Naive B cell (primary cell): ENCODE measurements at places on chromosomes 6 and 20.

DNA sequence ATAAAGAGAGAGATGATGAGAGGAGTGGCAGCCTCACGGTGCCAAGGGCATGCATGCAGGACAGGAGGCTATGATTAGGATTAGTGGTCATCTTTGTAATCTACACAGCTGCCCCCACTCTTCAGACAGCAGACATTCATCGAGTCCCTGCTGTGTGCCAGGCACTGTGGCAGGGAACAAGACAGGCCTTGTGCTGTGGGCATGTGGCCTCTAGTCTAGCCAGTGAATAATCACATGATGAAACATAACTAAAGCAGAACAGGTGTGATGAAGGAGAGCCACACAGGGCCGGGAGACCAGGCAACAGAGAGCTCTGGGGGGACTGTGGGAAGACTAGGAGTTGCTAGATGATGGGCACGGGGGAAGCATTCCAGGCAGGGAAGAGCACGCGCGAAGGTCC is 22.2 kb downstream of the TOX2 start:
- DNase-seq, result no peak

DNA sequence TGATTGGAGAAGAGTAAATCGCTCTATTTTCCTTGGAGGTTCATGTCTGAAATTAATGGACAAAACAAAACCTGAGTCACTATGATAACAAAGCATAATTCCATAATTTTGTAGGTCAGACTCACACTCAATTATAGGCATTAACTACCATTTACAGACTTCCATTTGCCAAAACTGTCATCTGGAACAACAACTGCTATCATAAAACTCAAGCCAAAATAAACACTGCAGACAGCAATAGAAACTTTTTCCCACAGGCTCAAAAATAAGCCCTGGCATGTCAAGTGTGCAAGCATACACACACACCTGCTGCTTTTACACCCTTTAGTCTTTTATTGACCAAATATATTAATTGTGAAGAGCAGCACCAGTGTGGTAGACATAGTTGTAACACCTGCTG is 7.1 kb downstream of the MRPS10 start:
- DNase-seq, result no peak

DNA sequence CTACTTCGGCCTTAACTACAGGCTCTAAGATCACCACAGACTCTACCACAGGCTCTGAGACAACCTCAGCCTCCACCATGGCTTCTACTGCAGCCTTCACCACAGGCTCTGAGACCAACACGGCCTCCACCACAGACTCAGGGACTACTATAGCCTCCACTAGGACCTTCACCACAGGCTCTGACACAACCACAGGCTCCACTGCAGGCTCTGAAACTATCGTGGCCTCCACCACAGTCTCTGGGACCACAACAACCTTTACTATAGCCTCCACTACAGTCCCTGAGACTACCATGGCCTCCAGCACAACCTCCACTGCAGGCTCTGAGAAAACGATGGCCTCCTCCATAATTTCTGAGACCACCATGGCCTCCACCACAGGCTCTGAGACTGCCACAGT is 15.3 kb downstream of the MUC22 start:
- DNase-seq, result no peak

DNA sequence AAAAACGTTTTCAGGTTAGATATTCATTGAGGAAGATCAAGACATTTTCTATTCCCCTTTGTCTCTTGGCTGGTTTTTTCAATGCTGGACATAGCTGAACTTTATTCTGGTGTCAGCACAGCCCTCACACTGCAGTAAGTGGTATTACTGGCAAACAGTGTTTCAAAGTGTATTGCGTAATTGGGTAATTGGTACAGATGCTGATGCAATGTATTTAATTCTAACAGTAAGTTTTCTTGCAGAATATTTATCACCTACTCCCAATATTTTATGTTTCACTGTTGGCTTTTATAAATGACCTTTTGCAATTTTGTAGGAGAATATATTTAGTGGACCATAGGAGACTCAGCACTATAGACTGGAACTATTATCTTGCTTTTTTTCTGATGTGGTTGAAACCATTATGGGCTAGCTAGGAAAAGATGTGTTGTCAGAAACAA is 287.6 kb upstream of the SOX4 start:
- DNase-seq, result no peak

DNA sequence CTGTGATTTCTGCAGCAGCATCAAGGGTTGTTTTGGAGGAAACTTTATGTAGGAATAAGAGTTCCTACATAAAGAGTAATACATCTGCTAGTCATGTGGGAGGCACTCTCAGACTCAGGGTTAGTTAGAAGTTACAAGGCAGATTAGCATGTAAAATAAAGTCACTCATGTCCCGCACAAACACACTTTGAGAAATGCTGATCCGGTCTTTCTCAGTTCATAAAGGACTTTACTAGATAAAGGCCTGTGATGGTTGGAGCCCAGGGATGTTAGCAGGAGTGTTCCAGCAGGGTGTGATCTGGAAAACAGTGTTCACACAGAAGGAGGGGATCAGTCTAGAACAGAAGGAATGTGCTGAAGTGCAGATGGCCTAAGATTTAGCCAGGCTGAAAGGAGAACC is 33.1 kb upstream of the NOP56 start:
- DNase-seq, result no peak

DNA sequence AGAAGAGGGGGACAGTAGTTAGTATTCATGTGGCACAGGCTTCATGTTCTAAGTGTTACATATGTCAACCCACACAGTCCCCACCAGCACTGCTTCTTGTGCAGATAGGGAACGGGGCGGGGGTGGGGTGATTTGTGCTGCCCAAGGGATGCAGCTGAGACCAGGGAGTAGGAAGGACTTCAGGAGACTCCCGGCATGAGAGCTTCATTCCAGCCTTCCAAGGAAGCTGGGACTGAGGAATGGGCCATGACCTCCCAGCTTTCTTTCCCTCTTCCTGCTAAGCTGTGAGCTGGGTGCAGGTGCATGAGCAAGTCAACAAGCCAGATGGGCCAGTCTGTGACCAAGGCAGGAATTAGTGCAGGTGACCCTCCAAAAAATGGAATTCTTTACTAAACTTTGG is 9.2 kb downstream of the BEND3 start:
- no peak for DNase-seq

- DNase-seq, result no peak
Observed at GRCh38 chr20:6635034-6635736, 132.3 kb upstream of the BMP2 start.

DNA sequence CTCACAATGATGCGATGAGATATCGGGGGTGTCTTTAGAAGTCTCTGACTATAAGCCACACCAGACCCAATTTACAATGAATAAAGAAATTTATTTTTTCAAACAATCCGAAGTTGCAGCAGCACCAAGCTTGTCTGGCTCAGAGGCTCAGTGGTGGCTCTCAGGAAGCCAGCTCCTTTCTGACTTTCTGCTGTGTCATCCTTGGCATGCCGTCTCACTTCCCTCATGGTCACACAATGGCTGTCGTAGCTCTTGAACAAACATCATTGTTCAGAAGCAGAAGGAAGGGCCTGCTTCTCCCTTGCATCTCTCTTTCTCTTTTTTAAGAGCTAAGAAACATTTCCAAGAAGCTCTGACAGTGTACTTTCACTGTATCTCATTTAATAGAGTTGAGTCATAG is 299.0 kb downstream of the DOK5 start:
- DNase-seq, result no peak

DNA sequence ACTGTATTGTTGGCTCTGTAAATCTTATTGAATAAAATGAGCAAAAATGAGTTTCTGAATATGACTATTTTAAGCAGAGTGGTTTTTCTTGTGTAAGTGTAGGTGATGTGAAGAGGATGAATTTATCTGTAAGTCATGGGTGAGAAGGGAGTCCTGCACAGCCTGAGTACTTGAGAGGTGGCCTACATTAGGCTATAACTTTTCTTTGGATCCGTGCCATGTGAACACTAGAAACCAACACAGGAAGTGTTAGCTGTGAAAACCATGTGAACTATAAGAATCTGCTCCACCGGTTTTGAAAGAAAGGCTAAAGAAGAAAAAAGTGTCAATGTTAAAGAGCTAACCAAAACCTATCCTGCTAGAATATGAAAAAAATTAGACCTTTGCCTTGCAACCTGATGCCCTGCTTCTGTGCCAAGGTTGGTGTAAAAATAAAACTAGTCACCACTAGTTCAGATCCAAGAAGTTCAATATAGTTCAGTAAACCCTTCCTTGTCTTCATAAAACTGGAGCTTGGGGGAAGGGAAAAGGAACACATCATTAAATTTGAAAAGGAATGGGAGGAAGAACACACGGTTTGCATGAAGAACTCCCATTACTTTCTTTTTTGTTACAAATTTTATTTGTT is 21.3 kb downstream of the PLCB1 start:
- DNase-seq, result no peak

DNA sequence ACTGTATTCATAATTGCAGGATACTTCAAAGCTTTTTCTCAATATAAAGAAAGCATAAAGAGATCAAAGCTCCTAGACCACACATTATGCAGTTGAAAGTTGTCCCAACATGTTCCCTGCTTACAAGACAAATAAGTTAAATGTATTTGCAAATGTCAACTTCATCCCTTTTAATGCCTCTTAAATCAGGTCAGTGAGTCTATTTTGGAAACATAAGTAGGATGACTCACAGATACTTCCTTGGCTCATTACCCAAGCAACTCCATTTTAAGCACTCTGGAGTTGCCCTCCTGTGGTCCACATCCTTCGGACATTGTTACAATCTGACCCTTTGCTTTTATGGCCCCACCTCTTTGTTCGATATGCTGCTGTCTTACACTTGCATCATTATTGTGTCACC is 162.0 kb downstream of the FAXC start:
- DNase-seq, result no peak

- no peak for DNase-seq
Observed at GRCh38 chr6:15504040-15504495, 158.8 kb downstream of the DTNBP1 start.

DNA sequence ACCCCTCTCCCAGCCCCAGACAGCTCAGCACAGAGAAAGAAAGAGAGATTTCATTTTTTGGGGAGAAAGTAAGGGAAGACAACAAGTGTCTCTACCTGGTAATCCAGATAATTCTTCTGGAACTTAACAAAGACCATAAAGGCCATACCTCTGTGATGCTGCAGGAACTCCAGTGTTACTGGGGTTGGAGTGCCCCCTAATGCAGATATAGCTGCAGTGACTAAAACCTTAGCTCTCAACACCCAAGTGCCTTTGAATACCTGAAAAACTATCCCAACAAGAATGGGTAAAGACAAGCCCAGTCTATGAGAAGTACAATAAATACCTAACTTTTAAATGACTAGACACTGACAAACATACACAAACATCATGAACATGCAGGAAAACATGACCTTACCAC is 365.3 kb upstream of the PTCHD4 start:
- DNase-seq, result no peak

- DNase-seq, result peak; percentile 71
Observed at GRCh38 chr6:42898891-42899361, 16.9 kb upstream of the PTCRA start.

DNA sequence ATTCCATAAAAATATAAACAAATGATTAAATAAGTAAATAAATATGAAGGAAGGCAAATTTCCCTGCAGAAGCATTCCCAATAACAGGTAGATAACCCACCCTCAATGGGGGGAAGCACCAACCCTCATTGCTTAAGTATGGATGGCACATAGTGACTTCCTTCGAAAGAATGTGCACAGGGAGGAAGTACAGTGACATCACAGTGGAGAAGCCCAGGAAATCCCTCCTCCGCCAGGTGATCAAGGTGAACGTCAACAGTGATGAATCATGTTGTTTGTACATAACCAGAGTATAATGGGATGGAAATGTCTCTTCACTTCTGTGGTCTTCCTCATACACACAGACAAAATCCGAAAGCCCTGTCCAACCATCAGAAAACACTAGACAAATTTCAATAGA is 267.9 kb downstream of the THBS2 start:
- no peak for DNase-seq

GRCh38 chr6:1984346-1984994 is 260.9 kb downstream of the GMDS start:
- DNase-seq, result no peak
